ENCODE measurements at places on chromosomes 5 and 9. TPM values are rescaled to one million over a fixed set of nuclear protein-coding genes. Genes with fewer than 3 reads are reported as not detected.

Gene SLC25A25
- 17.4 TPM for total RNA-seq

Gene C5orf22
- 14.1 TPM for total RNA-seq

Gene SRA1
- 27.6 TPM for total RNA-seq

Gene KCNV2
- not detected for total RNA-seq

Gene PALM2AKAP2
- total RNA-seq, result 13.3 TPM

Gene IFNA2
- not detected for total RNA-seq

Gene GADD45G
- total RNA-seq, result 0.39 TPM

Gene PIP5KL1
- total RNA-seq, result 5.5 TPM

Gene BTNL3
- total RNA-seq, result not detected

All from subcutaneous preadipocyte (primary cell).